NCI-H2029 (cell line): ENCODE measurements at places on chromosomes 3 and 15.
A peak's percentile ranks its signal among the peaks of the same experiment; 100 is the strongest.

DNA sequence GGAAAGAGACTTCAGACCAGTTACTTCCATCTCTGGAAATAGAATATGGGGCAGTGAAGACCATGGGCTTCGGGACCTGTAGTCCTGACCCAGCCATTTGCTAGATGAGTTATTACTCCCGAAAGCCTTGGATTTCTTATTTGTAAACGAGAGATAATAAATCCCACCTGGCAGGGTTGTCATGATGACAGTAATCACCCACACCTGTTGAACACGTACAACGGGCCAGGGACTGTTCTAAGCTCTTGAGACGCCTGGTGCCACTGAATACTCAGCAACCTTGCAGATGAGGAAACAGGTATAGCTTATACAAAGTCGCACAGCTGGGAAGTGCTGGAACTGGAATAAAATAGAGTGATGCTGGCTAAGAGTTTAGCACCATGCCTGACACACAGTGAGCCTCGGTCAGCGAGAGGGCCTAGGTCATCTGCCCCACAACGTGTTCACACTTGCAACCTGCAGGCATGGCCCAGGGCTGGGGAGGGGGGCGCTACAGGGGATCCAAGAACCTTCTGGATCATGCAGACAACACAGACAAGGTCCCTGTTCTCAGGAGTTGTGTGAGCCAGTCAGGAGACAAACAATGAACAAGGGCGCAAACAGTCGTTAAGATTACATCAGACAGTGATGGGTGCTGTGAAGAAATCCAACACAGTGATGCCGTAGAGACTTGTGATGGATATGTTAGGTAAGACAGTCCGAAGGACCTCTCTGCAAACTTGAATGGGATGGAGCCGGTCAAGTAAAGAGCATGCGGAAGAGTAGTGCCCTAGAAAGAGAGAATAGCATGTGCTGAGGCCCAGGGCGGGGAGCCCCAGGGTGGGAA lies 89.2 kb downstream of the CORO2B start:
- no peak for DNase-seq

DNA sequence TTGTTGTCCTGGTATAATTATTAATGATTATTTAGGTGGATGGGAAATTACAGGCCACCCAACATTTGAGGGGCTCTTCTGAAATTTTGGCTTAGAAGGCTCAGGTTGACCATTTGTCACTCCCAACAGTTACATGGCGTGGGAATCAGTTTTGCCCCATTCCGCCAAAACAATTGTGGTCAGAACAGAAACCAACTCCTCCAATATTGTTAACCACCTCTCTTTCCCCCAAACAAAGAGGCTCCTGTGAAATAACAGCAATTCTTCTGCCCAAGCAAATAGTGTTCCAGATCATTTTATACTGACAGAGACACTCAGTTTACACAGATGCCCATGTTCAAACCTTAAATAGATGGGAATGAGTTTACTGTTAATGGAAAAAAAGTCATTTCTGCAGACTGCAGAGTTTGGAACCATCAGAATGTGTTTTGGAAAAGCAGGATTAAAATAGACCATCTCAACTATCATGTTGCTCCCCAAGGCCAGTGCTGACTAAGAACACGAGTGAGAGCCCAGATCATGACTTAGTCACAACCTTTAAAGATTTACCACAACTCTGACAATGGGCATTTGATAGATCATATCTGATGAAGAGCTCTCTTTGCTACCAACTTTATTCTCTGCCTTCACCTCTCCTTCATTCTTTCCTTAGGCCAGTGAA lies 102.1 kb downstream of the DUT start:
- DNase-seq = no peak

- DNase-seq = no peak
These were observed 43.4 kb downstream of the TLE3 start for GRCh38 chr15:70054366-70054765.

GRCh38 chr3:14524311-14524711 lies 15.8 kb downstream of the GRIP2 start:
- no peak for DNase-seq

- no peak for DNase-seq
These were observed 3.9 kb downstream of the GPD1L start for GRCh38 chr3:32110233-32110760.

DNA sequence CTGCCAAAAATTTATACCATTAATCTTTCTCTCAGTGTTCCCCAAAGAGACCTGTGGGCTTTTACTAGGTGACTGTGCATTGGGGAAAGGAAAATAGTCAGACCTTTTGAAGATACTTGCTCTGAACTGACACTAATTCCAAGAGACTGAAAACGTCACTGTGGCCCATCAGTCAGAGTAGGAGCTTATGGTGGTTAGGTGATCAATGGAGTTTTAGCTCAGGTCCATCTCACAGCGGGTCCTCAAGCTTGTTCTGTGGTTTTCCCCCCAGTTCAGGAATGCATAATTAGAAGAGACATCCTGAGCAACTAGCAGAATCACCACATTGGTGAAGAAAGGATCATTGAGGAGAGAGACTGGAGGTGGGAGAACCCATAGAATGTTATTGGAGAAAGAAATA lies 134.7 kb downstream of the SV2B start:
- DNase-seq = no peak

- DNase-seq = peak; percentile 28
These were observed 60.9 kb downstream of the STRIT1 start for GRCh38 chr3:155232605-155233004.

- DNase-seq = peak; percentile 75
These were observed 239.3 kb upstream of the GBE1 start for GRCh38 chr3:82000773-82001172.

DNA sequence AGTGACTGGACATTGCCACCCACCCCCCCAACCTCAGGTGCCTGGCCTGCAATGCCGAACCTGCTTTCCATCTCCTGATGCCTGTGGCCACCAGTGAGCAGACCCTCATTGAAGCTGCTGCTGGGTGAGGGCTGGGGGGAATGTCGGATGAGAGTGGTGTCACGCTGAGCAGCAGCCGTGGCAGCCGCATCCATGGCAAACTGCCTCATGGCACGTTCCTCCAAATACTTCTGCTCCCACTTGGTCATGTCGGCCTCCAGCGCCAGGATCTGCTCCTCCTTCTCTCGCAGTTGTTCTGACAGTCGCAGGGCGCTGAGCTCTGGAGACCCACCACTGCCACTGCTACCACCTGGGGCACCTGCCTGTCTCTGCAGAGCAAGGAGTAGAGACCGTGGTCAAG lies 14.2 kb downstream of the AMOTL2 start:
- DNase-seq = no peak

GRCh38 chr3:104887069-104887468 lies 479.6 kb upstream of the ALCAM start:
- DNase-seq = no peak

- no peak for DNase-seq
These were observed 149.8 kb downstream of the TJP1 start for GRCh38 chr15:29672446-29672845.

GRCh38 chr3:169022457-169022856 lies 641.1 kb downstream of the MECOM start:
- no peak for DNase-seq

GRCh38 chr3:62737449-62737848 lies 137.8 kb downstream of the CADPS start:
- no peak for DNase-seq

DNA sequence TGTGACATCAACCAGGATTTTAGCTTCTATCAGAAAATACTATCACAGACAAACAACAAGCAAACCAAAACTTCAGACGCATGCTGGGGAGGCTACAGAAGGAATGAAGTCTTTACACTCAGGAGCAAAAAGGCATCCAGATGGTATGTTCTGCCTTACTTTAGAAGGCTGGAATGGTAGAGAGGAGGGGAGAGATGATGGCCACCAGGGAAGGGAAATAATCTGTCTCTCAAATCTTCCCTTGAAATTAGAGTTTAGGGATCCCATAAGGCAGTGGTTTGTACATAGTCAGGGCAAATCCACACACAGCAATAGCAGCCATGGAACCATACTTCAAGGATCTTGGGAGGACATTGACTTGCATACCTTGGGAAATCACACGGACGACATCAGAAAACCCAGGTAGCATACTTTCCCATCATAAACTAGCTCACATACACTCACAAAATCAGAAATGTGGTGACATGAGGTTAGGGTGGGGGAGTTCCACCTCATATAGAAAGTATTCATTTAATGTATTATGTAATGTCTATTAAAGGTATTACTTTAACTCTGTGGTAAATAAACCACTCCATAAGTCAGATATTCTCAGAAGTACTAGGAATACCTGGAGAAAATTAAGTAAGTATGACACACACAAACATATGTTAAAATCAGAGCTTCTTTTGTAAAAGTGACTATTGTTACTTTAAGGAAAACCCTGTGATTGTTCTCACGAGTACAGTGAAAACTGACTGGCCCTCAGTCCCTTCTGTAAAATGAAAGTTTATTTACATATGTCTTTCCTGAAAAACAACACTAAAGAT lies 9.4 kb downstream of the BTLA start:
- DNase-seq = no peak

DNA sequence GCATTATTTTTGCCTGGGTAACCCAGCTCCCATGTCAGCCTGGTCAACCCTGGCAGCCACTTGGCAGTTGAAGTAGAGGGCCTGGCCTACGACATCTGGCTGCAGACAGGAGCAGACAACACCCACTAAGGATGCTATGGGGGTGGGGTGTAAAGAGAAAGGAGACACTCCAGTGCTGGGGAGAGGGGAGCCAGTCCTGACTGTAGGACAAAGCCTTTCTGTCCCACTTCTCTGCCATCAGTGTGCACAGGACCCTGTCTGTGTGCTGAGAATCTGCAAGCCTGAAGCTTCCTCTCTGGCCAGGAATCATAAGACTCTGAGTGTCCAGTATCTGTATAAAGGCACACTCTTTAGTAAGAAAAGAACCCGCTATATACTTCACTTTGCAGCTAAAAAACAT lies 96.3 kb upstream of the CHRM5 start:
- DNase-seq = no peak

- no peak for DNase-seq
These were observed 35.7 kb downstream of the RNF13 start for GRCh38 chr3:149848688-149849087.

GRCh38 chr3:21528291-21528995 lies 222.6 kb downstream of the ZNF385D start:
- DNase-seq = no peak

DNA sequence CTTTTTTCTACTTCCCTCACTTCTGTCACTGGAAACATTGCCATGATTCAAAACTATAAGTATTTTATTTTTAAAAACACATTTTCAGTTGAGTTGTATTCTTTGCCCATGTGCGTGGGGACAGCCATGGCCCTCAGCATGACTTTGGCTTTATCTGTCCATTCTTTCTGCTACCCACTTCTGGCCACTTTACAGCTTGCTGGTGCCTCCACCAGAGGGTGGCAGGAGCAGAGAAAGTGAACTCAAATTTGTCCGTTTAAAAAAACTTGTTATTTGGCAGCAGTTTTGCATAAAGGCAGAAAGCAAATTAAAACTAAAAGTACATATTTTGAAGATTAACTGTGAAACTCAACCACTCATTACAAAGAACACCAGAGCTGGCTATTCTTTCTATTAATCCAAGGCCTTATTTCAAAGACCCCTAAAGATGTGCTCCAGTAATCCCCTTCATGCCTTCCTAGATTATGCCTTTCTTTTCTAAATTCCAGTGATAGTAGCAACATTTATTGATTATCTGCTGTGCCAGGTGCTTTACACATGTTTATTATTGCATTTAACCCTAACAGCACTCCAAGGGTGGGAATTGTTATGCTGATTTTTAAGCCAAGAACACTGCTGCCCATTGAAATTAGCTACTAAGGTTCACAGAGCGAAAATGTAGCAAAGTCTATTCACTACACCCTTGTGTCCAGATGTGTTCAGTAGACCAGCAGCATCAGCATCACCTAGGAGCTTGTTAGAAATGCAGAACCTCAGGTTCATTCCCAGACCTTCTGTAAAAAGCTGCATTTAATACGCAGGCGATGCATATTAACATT lies 134.8 kb downstream of the THRB start:
- no peak for DNase-seq

DNA sequence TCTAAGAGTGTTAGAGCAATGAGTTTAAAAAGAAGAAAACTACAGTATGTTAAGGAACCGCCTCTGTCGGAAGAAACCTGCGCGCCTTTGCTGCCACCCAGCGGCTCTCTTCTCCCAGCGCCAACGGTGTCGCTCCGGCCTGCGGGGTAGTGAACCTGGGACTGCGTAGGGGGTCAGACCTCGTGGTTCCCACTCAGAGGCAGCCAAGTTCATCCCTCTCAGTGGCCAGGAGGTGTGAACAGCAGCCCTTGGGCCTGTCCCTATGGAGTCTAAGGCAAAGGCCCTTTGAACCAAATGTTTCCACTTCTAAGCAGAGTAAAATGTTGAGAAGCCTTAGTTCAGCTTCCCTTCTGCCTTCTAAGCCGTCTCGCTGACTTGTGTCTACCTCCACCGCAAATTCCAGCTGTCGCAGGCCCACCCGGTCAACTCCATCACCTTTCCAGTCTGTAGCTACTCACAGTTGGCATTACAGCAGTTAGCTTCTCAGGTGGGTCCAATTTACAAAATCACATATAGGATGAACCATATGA lies 980 bp upstream of the RAB27A start:
- DNase-seq = peak; percentile 31

DNA sequence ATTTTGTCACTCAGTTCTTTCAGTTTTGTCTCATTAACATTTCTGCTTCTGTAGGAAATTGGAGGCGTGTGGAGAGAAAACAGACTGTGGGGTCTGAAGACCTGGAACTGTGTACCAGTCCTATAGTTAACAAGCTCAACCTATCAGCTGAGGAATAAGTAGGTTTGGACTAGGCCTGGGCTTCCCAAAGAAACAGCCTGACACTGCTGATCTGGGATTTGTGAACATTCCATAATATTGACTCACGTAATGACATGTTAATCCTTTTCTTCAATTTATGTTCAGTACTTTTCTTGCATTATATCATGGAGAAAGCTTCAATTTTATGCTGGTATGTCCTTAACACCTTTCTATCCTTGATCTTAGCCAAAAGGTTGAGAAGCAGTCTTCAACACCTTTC lies 181.6 kb upstream of the RORA start:
- DNase-seq = no peak

DNA sequence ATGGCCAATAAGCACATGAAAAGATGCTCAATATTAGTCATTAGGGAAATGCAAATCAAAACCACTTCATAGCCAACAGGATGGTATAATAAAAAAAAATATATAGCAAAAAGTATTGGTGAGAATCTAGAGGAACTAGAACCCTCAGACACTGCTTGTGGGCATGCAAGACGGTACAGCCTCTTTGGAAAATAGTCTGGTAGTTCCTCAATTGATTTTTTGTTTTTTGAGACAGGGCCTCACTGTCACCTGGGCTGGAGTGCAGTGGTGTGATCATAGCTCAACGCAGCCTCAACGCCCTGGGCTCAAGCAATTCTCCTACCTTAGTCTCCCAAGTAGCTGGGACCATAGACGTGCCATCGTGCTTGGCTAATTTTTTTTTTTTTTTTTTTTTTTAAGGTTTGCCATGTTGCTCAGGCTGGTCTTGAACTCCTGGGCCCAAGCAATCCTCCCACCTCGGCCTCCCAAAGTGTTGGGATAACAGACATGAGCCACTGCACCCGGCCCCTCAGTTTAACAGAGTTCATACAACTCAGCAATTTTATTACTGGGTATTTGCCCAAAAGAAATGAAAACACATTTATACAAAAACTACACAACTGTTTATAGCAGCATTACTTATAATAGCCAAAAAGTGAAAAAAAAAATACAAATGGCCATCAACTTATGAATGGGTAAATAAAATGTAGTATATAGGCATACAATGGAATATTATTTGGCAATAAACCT lies 5.1 kb downstream of the PRC1 start:
- DNase-seq = no peak

- DNase-seq = no peak
These were observed 183.6 kb downstream of the POLQ start for GRCh38 chr3:121362035-121362734.
